ENCODE measurements at places on chromosomes 4 and X.
A peak's percentile ranks its signal among the peaks of the same experiment; 100 is the strongest.

DNA sequence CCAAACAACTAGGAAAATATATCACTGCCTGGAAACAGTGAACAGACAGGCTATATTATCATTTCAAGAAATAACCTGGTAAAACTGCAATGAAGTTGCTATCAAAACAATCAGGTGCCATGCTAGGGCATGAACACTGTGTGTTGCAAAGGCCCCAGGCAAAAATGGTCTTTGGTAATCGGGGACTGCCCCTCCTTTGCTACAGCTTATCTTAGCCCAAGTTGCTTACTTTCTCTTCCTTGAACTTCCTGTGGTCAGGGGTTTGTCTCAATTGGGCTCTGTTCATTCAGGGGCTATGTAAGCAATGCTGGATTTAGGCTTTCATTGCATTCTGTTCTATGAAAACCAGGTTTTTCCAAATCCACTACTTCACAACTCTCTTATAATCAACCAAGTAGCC, 30.4 kb downstream of the SCML1 start:
- DNase-seq = no peak

DNA sequence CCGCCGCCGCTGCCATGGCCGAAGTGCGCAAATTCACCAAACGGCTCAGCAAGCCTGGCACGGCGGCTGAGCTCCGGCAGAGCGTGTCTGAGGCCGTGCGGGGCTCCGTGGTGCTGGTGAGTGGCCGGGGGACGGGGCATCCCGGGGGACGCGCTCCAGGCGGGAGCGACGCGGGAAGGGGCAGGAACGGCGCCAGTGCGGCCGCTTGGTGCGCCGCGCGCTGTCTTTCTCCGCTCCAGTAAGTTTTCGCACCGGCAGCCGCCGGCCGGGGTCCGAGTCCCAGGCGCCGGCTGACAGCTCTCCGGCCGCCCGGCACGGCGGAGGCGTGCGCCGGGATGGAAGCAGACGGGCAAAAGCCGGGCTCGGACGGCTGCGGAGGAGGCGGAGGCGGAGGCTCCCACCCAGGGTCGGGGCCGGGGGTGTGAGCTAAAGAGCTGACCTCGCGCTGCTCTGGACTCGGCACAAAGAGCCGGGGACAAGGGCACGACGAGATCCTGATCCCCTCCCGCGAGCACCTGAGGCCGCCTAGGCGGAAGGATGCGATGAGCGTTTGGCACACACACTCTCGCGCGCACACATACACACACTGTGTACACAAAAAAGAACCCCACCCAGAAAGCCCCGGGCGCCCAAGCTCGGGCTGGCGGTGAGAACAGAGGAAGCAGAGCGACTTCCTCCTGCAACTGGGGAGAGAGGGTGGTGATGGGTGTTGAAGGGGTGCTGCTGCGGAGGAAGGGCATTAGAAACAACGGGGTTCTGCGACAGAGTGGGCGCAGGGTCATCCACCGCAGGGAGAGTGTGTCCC, 545 bp downstream of the DOCK11 start:
- DNase-seq = peak; percentile 16

- no peak for DNase-seq
Observed at GRCh38 chrX:4358577-4358976, 645.1 kb upstream of the PRKX start.

GRCh38 chrX:155956099-155956498, 41.4 kb upstream of the IL9R start:
- no peak for DNase-seq

- DNase-seq = no peak
Observed at GRCh38 chrX:131394384-131394783, 105.3 kb upstream of the IGSF1 start.

GRCh38 chr4:39950861-39951481, 26.7 kb downstream of the PDS5A start:
- no peak for DNase-seq

DNA sequence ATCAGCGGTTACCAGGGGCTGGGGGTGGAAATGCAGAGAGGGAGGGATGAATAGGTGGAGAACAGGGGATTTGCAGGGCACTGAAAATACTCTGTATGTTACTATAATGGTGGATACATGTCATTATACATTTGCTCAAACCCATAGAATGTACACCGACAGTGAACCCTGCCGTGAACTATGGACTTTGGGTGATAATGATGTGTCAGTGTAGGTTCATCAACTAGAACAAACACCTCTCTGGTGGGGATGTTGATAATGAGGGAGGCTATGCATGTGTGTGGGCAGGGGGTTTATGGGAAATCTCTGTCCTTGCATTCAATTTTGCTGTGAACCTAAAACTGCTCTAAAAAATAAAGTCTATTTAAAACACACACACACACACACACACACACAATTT, 11.5 kb downstream of the HPSE start:
- no peak for DNase-seq

- no peak for DNase-seq
Observed at GRCh38 chr4:76953956-76954355, 4.4 kb downstream of the SEPTIN11 start.

GRCh38 chr4:60743654-60744053, 456.5 kb upstream of the ADGRL3 start:
- no peak for DNase-seq

GRCh38 chr4:145207934-145208333, 27.5 kb upstream of the OTUD4 start:
- DNase-seq = no peak

GRCh38 chr4:120319046-120319767, 252.6 kb upstream of the MAD2L1 start:
- DNase-seq = no peak

- no peak for DNase-seq
Observed at GRCh38 chr4:25535278-25535677, 120.4 kb upstream of the SLC34A2 start.

GRCh38 chr4:78014889-78015886, 41.9 kb upstream of the FRAS1 start:
- peak; percentile 82 for DNase-seq

All from DMS153 (cell line).